LNCaP clone FGC (cell line): ENCODE measurements at places on chromosomes 13 and 19.

GRCh38 chr13:46721054-46721453, 75.9 kb downstream of the ESD start:
- DNase-seq: no peak

- no peak for DNase-seq
Measured at GRCh38 chr19:54345938-54346386, 7.0 kb upstream of the LILRA4 start.

DNA sequence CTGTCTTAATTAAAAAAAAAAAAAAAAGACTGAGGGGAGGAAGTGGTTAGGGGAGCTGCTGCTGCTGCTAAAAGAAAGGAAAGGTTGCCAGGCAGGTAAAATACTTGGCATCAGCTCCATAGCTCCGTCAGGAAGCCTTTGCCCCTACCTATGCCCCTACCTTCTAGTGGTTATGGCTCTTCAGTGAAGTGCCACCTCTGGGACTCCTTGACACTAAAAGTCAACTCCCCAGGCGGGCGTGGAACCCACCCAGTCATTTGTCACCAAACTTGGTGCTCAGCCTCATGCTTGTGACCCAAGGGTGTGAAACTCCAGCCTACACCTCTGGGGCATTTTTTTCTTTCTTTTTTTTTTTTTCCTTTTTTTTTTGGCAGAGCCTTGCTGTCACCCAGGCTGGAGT, 4.9 kb upstream of the NECTIN2 start:
- DNase-seq: no peak

- DNase-seq: no peak
Measured at GRCh38 chr19:53013621-53014020, at the start of gene ERVV-1. TSS of gene ERVV-1 (plus strand) at chr19:53013921. CDS start at chr19:53014091, 170 bp downstream.

GRCh38 chr13:84774111-84774510, 891.8 kb upstream of the SLITRK1 start:
- DNase-seq: no peak

- DNase-seq: no peak
Measured at GRCh38 chr19:38412961-38413360, 10.1 kb downstream of the FAM98C start.

DNA sequence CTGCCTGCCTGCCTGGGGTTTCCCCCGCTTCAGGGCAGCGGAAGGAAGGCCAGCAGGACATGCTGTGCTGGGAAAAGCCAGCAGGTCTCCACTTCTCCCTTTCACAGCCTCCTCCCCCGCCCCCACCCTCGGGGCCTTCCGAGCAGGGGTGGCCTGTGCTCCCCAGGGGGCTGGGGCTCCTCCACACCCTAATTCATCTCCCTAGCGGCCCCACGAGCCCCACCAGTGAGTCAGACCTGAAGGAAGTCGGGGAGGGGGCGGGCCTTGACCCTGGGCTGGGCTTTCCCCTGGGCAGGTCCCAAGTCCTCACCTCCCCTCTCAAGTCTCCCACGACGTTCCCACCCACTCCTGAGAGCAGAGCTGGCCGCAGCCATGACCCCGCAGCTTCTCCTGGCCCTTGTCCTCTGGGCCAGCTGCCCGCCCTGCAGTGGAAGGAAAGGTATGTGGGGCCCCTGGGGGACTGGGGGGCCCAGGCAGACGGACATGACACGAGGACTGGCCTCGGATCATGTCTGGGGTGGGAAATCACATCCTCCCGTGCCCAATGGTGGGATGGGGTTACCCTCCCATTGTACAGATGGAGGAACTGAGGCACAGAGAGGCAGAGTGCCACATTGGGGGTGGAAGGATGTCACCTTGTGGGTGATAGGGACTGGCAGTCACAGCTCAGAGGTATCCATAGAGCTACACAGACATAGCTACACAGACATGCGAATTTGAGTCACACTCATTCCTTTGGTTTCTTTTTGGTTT, at the start of gene EBI3:
EBI3 (plus strand) TSS at position 345 of the 753 bp plus-strand sequence; CDS start at position 373, 28 bp downstream.
- DNase-seq: no peak

DNA sequence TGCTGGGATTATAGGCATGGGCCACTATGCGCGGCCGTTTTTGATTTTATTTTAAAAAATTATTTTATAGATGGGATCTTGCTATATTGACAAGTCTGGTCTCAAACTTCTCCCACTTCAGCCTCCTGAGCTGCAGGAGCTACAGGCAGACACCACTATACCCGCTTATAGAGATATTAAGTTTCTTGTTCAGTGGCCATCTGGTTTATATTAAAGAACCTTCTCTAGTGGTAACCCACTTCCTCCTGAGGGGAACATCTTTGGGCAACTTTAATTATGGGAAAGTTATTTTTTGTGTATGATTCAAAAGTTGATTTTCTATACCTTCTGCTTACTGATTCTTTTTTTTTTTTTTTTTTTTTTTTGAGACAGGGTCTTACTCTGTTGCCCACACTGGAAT, 172.7 kb downstream of the KLF5 start:
- DNase-seq: no peak

DNA sequence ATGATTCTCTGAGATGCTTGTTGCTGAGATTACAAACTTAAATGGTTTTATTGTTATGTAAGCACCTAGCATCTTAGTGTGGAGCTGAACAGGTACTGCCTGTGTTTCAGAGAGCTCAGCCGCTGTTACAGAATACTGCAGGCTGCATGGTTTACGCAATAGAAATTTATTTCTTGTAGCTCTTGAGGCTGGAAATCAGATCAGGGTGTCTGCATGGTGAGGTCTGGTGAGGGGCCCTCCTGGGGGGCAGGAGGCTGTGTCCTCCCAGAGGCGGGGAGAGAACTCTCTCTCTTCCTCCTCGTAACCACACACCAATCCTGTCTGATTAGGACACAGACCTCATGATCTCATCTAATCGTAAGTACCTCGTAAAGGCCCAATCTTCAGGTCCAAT, 13.1 kb downstream of the ATP11A start:
- no peak for DNase-seq

DNA sequence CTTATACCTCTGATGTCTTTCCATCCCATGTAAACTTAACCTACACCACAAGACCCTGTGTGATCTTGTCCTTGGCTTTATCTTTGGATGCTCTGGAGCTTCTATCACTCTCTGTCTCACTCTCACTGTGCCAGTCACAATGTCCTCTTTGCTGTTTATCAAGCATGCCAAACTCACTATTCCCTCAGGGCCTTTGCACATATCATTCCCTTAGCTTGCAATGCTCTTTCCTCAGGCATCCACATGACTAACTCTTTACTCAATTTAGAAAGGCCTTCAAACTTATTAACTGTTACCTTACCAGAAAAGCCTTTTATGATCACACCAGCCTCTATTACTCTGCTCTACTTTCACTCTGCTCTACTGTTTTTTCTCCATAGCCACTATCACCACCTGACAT, 354.1 kb downstream of the RFC3 start:
- no peak for DNase-seq

DNA sequence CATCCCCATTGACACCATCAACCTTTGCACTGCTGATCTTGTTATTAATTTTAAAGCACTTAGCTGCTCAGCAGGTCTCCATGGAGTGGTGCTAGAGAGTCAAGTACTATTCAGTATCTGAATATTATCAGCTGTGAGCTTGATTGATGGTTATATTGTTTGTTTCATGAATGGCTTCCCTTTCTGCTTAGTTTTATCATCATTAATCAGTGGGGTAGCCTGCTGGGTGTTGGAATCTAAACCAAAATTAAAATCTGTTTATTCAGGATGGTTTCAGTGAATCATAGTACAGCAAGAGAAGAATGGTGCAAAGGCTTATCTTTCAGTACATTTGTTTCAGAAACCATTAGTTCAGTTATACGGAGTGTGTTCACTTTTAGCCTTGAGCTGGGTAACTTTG, 42.5 kb upstream of the SCEL start:
- no peak for DNase-seq

DNA sequence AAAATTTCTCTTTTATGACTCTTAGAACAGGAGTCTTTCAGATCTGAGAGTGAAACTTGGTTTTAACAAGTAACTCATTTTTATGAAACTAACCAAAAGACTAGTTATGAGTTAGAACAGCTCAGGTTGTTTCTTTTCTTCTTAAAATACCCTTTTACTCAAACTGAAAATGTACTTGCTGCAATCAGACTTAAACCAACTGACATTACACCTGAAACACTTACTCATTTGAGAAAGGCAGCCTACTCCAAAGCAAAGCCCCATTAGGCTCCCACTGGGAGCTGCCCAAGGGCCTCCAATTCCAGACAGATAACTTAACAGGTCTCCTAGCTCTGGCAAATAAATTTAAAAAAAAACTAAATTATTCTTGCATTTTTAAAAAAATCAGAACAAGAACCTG, 3.6 kb downstream of the FOXO1 start:
- no peak for DNase-seq

DNA sequence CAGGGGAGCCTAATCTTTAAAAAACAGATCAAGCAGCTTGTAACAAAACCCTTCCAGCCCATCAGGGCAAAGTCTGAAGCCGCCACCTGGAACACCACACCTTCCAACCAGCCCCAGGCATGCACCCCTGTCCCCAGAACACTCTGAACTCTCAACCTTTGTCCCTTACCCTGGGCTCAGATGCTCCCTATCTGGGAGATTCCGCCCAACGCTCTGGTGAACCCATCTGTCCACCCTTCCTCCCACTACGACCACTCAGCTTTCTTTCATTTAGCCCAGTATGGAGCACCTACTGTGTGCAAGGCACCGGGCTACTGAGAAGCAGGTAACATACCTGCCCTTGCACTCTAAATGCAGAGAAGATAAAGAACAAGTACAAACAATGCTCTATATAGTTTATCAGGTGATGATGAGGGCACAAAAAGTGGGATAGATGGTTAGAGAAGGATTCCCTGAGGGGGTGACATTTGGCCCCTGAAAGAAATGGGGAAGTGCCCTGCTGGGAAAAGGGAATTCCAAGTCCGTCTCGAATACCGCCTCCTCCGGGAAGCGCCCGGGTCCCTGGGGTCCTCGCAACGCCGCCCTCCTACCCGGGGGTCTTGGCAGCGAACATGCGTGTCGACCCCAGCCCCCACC, 629 bp downstream of the PEPD start:
- no peak for DNase-seq

DNA sequence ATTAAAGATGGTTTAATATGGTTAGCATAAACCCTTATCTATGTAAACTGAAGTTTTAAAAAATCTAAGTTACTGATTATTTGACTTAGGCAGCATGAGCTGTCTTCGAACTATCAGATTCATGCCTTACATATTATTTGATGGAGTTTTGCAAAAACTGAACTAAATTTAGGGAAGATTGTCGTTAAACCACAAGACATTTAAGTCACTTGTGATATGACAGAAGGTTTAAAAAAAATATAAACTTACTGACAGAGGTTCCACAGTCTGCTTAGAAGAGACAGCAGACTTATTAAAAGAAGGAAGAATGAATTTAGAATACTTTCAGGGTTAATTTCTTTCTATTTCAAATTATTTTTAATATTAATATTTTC, 110.9 kb upstream of the FRY start:
- no peak for DNase-seq
